ENCODE measurements at places on chromosomes 4 and X. TPM values are rescaled to one million over a fixed set of nuclear protein-coding genes. Genes with fewer than 3 reads are reported as not detected.

DNA sequence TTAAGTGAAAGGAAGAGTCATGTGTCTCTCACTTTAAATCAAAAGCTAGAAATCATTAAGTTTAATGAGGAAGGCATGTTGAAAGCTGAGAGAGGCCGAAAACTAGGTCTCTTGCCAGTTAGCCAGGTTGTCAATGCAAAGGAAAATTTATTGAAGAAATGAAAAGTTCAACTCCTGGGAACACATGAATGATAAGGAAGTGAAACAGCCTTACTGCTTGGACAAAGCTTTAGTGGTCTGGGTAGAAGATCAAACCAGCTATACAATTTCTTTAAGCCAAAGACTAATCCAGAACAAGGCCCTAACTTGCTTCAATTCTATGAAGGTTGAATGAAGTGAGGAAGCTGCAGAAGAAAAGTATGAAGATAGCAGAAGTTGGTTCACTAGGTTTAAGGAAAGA lies 24.9 kb downstream of the RHOH start:
- DNase-seq = no peak

- DNase-seq = no peak
Observed at GRCh38 chr4:31807036-31807435, 1086.9 kb downstream of the PCDH7 start.

GRCh38 chr4:133741766-133742165 lies 459.8 kb downstream of the PABPC4L start:
- no peak for DNase-seq

DNA sequence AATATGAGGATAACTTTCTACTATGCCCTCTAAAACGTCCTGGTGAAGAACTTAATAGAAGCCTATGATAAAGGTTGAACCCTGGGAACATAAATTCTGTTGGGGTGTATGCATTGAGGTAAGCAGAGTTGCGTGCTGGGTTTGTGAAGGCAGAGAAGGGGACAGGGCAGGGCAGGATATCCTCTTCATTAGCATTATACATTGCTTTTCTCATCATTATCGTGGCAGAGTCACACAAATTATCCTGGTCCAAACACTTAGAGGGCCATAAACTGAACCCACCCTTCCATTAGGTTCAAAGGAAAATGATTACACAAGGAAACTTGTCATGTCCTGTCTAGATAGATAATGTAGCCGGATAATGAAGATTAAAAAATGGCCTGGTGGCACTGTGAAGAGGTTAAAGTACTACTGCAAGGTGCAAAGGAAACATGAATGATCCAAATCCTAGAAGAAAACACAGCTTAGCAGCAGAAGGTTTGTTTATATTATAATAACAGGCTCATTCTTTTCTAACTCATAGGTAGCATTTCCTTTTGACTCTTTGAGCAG lies 189.1 kb downstream of the SPCS3 start:
- DNase-seq = no peak

The TGIF2LX gene
- not detected for polyA plus RNA-seq

The SPANXN4 gene
- not detected for polyA plus RNA-seq

The TCEAL9 gene
- 56.5 TPM for polyA plus RNA-seq

Measured in heart left ventricle (tissue), 16 donors.